Kidney epithelial cell (primary cell): ENCODE measurements at places on chromosomes 4 and X.
A peak's percentile ranks its signal among the peaks of the same experiment; 100 is the strongest.

GRCh38 chr4:54731552-54731951 is 73.8 kb downstream of the KIT start:
- DNase-seq = peak; percentile 12

GRCh38 chr4:13893211-13893610 is 265.7 kb upstream of the BOD1L1 start:
- DNase-seq = no peak

DNA sequence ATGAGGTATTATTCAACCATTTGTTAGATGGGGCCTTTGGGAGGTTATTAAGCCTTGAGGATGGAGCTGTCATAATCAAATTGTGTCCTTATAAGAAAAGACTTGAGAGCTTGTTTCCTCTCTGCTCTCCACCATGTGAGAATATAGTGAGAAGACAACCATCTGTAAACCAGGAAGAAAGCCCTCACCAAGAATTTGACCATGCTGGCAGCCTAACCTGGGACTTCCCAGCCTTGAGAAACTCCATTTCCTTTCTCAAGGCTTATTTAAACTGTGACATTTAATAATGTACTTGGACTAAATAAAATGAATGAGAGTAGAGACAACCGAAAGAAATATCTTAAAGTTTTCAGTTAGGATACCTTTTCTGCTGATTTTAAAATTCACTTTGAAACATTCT is 83.7 kb upstream of the GC start:
- DNase-seq = no peak

- no peak for DNase-seq
These were observed 659.8 kb upstream of the MAGEB2 start for GRCh38 chrX:29555465-29556091.

DNA sequence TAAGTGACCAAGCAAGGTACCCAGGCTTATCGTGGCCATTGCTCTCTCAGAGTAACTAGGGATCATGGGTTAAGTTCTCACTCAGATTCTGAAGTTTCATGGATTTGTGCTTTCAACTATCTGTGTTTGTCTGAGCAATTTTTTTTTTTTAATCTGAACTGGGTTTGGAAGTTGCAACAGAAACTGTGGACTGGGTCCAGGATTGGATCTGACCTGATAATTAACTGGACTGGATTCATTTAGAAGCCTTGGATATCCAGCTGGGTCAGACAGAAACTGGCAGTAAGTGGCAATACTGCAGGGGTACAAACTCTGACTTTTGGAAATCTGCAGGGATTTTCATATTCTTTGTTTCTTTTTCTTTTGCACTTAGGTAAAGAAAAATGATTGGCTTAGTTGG is 38.7 kb upstream of the FGF2 start:
- DNase-seq = no peak

DNA sequence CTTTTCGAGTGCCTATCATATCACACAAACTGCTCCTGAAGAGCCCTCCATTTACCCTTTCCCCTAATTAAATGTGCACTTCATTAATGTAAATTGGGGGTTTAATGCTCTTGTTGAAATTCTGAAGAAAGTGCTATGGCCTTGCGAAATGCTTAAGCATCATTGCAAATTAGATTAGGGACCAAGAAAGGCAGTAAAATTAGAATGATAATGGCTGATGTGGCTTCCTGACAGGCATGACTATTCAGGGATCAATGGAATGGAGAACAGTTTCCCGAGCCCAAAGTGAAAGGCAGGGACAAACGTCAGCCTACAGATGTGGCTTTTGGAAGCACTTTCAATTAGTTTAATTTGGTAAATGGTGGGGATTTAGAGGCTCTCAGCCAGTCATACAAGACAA is 120.1 kb downstream of the NKX6-1 start:
- no peak for DNase-seq

DNA sequence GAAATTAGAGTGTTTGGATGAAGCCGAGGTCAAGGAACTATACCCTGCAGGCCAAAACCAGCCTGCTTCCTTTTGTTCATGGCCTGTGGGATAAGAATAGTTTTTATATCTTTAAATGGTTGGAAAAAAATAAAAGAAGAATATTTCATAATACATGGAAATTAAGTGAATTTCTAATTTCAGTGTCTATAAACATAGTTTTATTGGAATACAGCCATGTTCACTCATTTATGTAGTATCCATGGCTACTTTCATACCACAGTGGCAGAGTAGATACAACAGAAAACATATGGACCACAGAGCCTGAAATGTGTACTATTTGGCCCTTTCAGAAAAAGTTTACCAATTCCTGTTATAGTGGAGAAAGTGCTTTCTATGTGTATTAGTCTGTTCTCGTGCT is 13.6 kb downstream of the LIMCH1 start:
- DNase-seq = no peak

- DNase-seq = no peak
These were observed 31.4 kb upstream of the LGI2 start for GRCh38 chr4:25062098-25062497.

- DNase-seq = no peak
These were observed 148.6 kb downstream of the EPHA5 start for GRCh38 chr4:65521666-65522065.

GRCh38 chr4:121256887-121257466 is 92.9 kb upstream of the TNIP3 start:
- DNase-seq = no peak

DNA sequence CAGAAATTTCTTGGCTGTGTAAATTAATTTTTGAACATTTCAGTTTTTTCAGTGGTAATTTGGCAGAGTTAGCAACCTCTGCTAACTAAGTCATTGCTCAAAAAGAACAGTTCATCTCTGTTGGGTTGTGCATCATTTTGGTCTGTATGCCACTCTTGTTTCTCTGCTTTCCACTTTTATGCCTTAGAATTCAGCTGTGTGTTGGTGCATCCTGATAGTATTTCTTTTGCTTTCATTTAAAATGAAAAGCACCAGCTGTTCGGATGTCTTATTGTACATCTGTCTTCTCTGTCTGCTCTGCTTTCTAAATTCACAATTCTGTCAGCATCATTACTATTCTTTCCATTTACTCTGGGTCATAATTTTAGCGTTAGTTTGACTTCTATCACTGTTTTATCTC is 388.2 kb upstream of the NDST4 start:
- no peak for DNase-seq

GRCh38 chr4:87321888-87322287 is 794 bp downstream of the HSD17B13 start:
- no peak for DNase-seq

- DNase-seq = no peak
These were observed 266.1 kb downstream of the GRIA3 start for GRCh38 chrX:123450222-123450621.

DNA sequence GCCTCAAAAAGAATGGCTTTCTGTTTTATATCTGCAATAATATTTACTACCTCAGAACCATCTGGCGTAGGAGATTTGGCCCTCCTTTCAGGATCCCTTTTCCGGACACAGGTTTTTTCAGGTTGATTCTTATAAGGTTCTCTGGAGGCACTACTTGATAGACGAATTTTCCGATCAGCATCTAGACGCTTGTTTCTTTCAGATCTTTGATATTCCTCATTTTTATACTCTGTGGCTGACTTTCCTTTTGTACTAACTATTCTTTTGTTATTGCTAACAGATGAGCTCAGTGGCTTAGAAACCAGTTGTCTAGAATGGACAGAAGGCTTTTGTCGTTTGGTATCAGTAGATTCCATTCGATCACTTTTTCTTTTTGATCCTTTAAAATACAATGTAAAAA is 12.4 kb downstream of the YTHDC1 start:
- DNase-seq = no peak

GRCh38 chr4:10007436-10007740 is 13.9 kb downstream of the SLC2A9 start:
- no peak for DNase-seq

DNA sequence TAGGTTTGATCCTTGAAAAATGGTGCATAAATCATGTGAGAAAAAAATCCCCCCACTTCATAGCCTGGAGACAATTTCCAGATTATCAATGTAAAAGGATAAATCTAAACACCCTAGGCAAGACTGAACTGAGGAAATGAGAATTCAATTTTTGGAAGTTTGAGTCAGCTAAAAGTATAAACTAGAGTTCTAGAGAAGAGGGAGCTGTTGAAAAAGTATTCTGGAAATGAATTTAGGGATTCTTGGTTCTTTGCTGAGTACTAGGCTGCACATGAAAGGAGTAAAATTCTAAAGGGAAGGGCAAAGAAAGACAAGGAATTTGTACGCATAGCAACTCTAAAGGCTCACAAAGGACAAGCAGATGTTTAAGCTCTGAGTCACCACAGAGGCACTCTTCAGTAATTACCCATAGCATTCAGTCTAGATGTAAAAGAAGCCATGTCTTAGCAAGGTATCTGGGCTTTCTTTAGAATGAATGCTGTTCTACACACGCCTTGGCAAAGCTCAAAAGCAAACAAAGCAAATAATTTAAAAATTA is 896.5 kb downstream of the PDHA2 start:
- peak; percentile 75 for DNase-seq

GRCh38 chrX:71225009-71225408 is 2.0 kb downstream of the GJB1 start:
- DNase-seq = no peak

- no peak for DNase-seq
These were observed 109.5 kb downstream of the CPZ start for GRCh38 chr4:8702020-8702495.

GRCh38 chrX:71949844-71950445 is 39.3 kb downstream of the NHSL2 start:
- no peak for DNase-seq

DNA sequence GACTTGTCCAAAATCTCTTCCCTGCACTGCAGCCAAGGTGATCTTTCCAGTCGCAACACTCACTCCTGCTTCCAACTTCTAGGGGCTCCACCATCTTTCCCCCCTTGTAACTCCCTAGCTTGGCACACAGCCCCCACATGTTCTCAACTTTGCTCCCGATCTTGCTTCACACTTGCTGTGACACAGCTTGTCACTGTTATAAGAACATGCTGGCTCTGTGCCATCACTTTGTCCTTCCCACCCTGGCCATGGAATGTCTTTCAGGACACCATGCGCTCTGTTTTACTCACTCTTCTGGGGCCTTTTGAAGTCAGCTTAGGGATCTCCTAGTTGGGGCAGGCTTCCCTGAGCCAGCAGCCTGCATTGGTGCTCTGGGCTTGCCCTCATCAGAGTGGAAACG is 2.5 kb downstream of the NSDHL start:
- DNase-seq = no peak

DNA sequence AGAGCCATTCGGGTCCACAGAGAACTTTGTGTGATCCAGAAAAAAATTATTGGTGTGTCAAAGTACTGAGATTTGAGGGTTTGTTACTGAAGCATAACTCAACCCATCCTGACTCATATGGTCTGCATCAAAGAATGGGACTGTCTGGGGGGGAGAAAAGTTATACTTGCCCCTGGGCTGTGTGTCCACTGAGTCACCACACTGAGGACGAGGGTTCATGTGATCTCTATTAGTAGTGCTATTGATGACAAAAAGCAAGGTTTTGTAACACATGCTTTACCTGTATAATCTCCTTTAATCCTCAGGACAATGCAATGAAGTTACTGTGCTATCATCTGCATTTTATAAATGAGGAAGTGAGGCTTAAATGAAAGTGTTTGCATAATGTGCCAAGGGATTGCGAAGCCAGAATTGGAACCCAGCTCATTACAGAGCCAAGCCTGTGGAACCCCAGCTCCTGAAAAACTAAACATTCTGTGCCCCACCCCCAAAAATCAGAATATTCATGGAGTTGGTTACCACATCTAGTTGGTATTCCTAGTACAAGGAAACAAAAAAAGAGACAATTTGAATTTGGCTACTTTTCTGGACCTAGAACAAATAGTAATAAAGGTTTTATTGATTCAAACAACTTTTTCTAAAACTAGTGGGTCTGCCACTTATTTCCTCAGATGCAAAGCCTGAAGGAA is 31.2 kb downstream of the CCDC149 start:
- DNase-seq = no peak

GRCh38 chr4:95290702-95291101 is 258.1 kb downstream of the UNC5C start:
- no peak for DNase-seq

GRCh38 chr4:185508181-185508580 is 27.1 kb downstream of the PDLIM3 start:
- DNase-seq = peak; percentile 41

DNA sequence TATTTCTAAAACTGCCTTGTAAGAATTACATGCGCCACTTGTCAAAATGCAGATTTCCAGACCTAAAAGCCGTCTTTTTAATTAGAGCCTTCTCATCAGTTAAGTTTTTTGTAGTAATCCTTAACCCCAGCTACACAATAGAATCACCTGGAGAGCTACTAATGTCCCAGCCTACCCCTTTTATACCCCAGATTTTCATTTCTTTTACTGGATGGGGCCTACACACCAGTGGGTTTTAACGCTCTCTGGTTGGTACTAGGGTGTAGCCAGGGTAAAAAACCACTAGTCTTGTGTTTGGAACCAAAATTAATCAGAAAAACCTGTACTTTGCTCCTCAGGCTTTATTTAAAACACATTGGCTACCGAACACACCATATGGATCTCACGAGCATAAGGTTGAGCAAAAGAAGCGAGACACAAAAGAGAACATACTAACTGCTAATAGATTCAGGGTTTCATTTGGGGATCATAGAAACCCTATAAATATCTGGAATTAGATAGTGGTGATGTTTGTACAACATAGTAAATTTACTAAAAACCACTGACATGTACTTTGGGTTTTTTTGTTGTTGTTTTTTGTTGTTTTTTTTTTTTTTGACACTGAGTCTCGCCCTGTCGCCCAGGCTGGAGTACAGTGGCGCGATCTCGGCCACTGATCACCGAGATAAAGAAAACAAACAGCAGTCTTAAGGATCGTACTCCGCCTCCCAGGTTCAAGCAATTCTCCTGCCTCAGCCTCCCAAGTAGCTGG is 30.6 kb downstream of the BBS12 start:
- no peak for DNase-seq

DNA sequence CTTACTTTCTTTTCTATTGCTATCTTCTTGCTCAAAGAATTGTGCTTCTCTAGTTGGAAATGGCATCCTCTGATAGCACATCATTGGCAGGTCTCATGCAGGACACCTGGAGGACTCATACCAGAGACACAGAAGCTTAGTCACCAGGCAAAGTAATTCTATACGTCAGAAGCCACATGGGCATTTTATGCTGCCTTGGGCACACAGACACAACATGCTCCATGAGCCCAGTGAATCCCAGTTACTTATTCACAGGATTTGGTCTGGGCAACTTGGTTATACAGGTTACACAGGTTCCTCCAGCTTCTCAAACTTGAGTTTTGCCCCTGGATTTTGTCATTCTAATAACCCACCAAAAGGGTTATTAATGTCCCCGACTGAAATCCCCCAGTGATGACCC is 7.1 kb downstream of the RASSF6 start:
- peak; percentile 76 for DNase-seq

DNA sequence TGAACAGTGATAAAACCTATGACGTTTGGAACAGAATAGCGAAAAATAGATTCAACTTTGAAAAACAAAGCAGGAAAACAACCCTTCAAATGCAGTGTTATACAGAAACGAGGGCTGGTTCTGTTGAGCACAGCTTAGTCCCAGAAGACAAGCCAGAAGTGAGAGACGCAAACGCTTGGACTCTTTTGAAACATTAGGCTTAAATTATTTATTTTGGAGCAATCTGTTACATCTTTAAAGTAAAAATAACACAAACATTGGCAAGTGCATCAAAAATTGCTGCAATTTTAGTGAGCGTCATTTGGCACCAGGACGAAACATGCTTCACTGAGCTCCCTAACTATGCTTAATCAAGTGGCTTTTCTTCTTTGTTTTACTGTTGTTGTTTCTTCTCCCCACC is 63.5 kb downstream of the ENPP6 start:
- no peak for DNase-seq

GRCh38 chrX:128781506-128781905 is 729.3 kb upstream of the ACTRT1 start:
- DNase-seq = no peak
